Mesendoderm (in vitro differentiated cells): ENCODE measurements at places on chromosomes 1 and 21.

DNA sequence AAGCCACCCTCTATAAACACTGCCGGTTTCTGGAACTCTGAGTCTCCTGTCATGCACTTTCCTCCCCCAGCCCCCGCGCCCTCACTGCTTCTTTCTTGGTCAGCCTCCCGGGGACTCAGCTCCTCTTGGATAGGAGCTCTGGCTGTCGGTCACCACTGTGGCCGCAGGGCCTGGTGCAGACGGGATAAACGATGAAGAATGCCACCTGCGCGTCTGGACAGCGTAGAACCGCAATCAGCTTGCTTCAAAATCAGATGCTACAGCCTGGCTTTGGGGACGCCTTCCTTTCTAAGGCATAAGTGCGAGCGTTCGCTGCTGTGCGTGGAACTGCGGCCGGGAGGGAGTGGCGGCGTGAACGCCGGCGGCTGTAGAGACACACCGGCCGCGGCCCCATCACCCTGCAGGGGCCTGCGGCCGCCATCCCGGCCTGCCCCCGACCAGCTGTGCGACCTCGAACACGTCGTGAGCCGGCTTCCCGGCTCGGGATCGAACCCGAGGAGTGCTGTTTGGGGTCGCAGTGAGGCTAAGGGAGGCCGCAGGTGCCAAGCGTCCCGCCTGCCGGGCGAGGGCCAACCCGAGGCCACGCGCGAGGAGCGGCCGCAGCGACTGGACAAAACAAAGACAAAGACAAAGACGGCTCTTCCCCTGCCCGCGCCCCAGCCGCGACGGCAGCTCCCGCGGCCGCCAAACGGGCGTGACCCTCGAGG, 688 bp downstream of the PTTG1IP start:
- H3K4me1 ChIP-seq: peaks cover 16% of the 10 kb centered on the region
- H3K36me3 ChIP-seq: no peaks in the 10 kb centered on the region
- peak overlapping the region; percentile 89 for H3K4me3 ChIP-seq
- peak overlapping the region; percentile 59 for H3K27ac ChIP-seq
- no peaks in the 10 kb centered on the region for H3K27me3 ChIP-seq

DNA sequence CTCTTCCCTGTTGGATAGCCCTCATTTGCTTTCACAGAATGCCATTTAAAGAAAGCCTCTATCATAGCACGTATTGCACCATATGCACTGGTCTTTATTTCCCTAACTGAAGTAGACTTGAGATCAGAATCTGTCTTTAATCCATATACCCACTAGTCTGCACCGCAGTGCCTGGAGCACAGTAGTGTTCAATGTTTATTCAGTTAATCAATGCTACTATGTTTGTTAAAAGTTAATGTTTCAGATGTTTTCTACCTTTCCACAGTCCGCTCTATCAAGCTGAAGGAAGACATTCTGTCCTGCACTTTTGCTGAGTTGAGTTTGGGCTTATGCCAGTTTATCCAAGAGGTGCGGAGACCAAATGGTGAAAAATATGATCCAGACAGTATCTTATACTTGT, 139.2 kb downstream of the ZMYM4 start:
- no peak for DNase-seq
- peaks cover 7% of the 10 kb centered on the region for H3K36me3 ChIP-seq
- no peaks in the 10 kb centered on the region for H3K27me3 ChIP-seq
- no peak overlapping the region for H3K27ac ChIP-seq
- peaks cover 2% of the 10 kb centered on the region for H3K4me1 ChIP-seq

- H3K27me3 ChIP-seq: no peaks in the 10 kb centered on the region
- peaks cover 7% of the 10 kb centered on the region for H3K4me1 ChIP-seq
- H3K27ac ChIP-seq: no peak overlapping the region
- no peaks in the 10 kb centered on the region for H3K36me3 ChIP-seq
- H3K4me3 ChIP-seq: no peak overlapping the region
Measured at GRCh38 chr1:232062967-232063366, 436.4 kb downstream of the DISC1 start.

GRCh38 chr1:13730291-13730690, 30.3 kb downstream of the PRDM2 start:
- H3K4me3 ChIP-seq: no peak overlapping the region
- DNase-seq: no peak
- H3K27ac ChIP-seq: no peak overlapping the region
- no peaks in the 10 kb centered on the region for H3K27me3 ChIP-seq
- H3K36me3 ChIP-seq: no peaks in the 10 kb centered on the region

DNA sequence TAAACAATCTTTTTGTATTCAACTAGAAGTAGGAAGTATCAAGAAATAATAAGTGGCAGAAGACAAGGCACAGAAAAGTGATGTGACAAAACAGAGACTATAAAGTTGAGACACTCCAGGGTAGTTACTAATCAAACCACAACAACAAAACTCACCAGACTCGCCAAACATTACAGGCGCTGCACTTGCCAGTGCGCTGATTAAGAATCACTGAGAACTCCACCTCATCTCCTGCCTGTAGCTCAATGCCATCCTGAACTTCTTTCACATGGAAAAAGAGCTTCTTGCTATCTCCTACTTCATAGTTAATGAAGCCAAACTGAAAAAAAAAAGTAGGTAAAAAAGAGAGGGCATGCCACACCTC, 2.8 kb upstream of the NRAS start:
- H3K36me3 ChIP-seq: peaks cover 7% of the 10 kb centered on the region
- H3K4me1 ChIP-seq: no peaks in the 10 kb centered on the region
- H3K27me3 ChIP-seq: no peaks in the 10 kb centered on the region
- no peak overlapping the region for H3K27ac ChIP-seq
- no peak for DNase-seq

- H3K27ac ChIP-seq: no peak overlapping the region
- no peak overlapping the region for H3K4me3 ChIP-seq
- no peak for DNase-seq
- H3K27me3 ChIP-seq: no peaks in the 10 kb centered on the region
- H3K4me1 ChIP-seq: peaks cover 2% of the 10 kb centered on the region
- no peaks in the 10 kb centered on the region for H3K36me3 ChIP-seq
Measured at GRCh38 chr1:112296908-112297307, 99.1 kb upstream of the CTTNBP2NL start.

- no peaks in the 10 kb centered on the region for H3K27me3 ChIP-seq
- DNase-seq: no peak
- H3K36me3 ChIP-seq: no peaks in the 10 kb centered on the region
- H3K4me3 ChIP-seq: no peak overlapping the region
- H3K4me1 ChIP-seq: peaks cover 16% of the 10 kb centered on the region
Measured at GRCh38 chr1:211549092-211549711, 29.8 kb downstream of the SLC30A1 start.

DNA sequence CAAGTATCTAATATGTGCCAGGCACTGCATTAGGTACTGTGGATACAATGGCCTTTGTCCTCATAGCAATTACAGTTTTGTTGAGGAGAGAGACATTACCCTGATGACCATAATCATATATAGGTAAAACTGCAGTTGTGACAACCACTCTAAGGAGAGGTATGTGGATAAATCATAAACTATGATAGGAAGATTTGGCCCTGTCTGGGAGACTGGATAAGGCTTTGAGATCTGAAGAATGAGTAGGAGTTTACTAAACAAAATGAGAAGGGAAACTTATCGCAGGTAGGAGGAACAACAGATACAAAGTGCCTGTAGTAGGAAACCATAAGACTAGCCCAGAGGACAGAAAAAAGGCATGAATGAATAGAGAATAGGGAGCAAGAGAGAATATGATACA, 4.4 kb downstream of the TMCO1 start:
- no peak for DNase-seq
- H3K4me3 ChIP-seq: no peak overlapping the region
- H3K27me3 ChIP-seq: no peaks in the 10 kb centered on the region
- H3K27ac ChIP-seq: no peak overlapping the region
- H3K36me3 ChIP-seq: peaks cover 2% of the 10 kb centered on the region
- H3K4me1 ChIP-seq: peaks cover 2% of the 10 kb centered on the region

- DNase-seq: no peak
- H3K36me3 ChIP-seq: no peaks in the 10 kb centered on the region
- H3K27me3 ChIP-seq: no peaks in the 10 kb centered on the region
Measured at GRCh38 chr1:28249866-28250295, 9.4 kb upstream of the SESN2 start.

DNA sequence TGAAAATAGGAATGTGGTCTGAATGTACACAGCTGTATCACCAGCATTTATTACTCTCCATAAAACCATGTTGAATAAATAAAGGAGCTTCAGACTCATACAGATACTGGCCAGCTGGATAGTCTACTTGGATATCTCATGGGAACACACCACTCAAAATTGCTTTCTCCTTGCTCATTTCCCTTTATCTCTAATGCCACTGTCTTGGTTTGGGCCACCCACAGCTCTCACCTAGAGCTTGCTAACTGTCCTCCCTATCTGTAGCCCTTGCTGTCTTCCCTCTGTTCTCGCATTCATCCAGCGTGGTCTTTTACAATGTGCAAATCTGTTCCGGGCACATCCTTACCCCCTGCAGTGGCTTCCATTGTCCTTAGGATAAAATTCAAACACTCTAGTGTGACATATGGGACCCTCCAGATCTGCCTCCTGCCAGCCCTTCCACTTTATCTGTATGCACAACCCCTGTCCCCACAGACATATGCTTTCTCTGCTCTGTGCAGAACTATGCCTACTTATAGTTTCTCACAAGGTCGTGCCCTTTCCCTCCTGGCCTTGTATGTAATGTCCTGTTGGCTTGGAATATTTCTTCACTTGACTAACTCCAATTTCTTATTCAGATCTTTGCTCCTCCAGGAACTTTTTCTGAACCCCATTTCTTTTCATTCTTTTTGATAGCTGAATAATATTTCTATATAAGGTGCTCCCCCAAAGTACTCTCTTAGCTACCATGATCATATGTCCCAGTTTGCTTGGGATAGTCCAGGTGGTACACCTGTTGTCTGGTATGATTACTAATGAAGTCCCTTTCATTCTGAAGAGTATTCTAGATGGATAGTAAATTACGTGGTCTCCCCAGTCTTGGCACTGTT, 2.9 kb downstream of the FLVCR1 start:
- no peak overlapping the region for H3K27ac ChIP-seq
- H3K27me3 ChIP-seq: no peaks in the 10 kb centered on the region
- DNase-seq: peak; percentile 94
- peak overlapping the region; percentile 3 for H3K4me3 ChIP-seq
- H3K36me3 ChIP-seq: peaks cover 1% of the 10 kb centered on the region

DNA sequence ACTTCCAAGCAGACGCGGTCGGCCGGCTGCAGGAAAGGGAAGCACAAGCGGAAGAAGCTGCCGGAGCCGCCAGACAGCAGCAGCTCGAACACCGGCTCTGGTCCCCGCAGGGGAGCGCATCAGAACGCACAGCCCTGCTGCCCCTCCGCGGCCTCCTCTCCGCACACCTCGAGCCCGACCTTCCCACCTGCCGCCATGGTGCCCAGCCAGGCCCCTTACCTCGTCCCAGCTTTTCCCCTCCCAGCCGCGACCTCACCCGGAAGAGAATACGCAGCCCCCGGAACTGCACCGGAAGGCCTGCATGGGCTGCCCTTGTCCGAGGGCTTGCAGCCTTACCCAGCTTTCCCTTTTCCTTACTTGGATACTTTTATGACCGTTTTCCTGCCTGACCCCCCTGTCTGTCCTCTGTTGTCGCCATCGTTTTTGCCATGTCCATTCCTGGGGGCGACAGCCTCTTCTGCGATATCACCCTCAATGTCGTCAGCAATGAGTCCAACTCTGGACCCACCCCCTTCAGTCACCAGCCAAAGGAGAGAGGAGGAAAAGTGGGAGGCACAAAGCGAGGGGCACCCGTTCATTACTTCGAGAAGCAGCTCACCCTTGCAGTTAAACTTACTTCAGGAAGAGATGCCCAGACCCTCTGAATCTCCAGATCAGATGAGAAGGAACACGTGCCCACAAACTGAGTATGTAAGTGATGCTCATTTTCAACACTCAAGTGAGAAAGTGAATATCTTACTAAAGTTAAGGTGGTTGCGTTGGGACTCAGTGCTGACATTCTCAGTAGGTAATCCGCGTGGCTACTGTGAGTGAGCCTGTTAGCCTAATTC, 25.5 kb downstream of the UTS2 start:
- H3K4me3 ChIP-seq: no peak overlapping the region
- no peaks in the 10 kb centered on the region for H3K27me3 ChIP-seq
- no peaks in the 10 kb centered on the region for H3K4me1 ChIP-seq
- DNase-seq: no peak
- H3K27ac ChIP-seq: no peak overlapping the region

DNA sequence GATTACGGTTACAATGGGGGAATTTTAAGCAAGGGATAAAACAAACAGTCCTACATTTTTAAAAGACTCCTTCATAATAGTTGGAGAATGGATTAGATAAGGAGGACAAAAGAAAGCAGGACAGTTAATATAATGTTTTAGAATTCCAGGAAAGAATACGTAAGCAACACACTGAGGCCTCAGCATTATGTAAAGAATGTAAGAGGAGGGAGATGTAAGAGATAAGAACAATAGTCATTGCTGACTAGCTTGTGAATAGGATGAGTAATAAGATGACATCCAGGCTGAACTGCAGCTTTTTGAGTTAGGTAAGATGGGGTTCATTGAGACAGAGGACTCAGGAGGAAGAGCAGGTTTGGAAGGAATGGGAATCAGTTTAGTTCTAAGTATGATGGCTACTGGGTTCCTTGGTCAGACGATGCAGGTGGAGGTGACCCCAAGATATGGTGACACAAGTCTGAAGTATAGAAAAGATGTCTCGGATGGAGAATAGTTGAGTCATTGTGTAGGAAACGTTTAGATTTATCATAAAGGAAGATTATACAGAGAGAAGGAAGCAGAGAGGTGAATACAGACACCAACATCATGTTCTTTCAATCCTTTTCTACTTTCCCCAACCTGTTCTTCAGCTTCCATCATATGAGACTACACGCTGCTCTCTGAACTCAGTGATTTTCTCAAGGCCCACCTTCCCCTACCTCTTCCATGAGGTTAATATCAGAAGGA, 372.8 kb downstream of the PTBP2 start:
- no peaks in the 10 kb centered on the region for H3K36me3 ChIP-seq
- no peaks in the 10 kb centered on the region for H3K27me3 ChIP-seq
- peak; percentile 59 for DNase-seq
- H3K4me1 ChIP-seq: no peaks in the 10 kb centered on the region
- H3K27ac ChIP-seq: no peak overlapping the region
- no peak overlapping the region for H3K4me3 ChIP-seq

DNA sequence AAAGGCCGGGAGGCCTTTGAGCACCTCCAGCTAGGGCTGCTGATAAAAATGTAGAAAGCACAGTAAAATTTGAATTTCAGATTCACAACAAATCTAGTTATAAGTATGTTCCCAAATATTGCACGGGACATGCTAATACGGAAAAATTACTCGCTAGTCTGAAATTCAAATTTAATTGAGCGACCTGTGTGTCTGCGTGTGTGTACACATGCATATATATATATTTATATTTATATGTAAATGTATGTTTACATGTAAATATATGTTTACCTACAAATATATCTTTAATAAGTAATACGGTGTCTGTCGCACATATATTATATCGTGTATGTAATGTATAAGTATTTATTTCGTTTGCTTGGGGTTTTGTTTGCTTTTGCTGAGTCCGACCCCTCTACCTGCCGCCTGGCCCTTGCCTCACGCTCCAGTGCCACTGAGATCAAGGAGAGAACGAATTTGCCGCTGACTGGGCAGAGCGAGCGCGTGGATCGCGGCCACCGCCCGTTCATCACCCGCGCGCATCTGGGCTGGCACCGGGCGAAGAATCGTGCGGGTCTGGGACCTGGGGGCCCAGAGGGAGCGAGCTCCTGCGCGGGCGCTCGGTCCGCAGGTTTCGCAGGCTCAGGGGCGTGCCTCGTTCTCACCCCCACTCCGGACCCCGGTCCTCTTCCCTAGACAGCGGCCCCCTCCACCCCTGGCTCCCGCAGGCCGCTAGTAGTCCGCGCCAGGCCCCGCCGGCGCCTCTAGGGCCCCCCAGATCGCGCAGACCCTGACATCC, 534 bp upstream of the WRAP73 start:
- H3K4me3 ChIP-seq: no peak overlapping the region
- DNase-seq: no peak
- H3K4me1 ChIP-seq: no peaks in the 10 kb centered on the region
- no peak overlapping the region for H3K27ac ChIP-seq
- H3K27me3 ChIP-seq: peaks cover 46% of the 10 kb centered on the region
- no peaks in the 10 kb centered on the region for H3K36me3 ChIP-seq
